Stimulated activated CD4-positive, alpha-beta T cell treated with anti-CD3 and anti-CD28 coated beads, Interleukin-1b, Interleukin-23, amount 100 ng/mL, for 48 hours (primary cell): ENCODE measurements at places on chromosomes 4 and X.

DNA sequence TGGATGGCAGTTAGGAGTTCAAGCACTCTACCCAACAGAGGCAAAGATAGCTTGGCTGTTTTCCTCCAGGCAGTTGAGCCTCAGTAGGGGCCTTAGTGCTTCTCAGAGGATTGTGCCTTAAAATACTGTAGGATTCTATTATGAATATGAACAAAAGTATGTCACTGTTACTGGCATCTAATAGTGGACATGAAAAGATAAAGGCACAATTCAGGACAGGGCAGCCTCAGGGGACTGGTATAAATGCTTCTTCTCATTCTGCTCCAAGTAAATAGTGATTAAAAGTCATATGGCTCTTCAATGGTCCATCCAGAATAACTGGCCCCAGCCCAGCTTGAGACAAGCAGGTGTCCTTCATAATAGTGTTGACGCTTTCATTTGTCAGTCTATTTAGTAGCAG lies 17.7 kb downstream of the COL4A6 start:
- DNase-seq, result no peak

- DNase-seq, result no peak
Measured at GRCh38 chr4:32163125-32163524, 1443.0 kb downstream of the PCDH7 start.

GRCh38 chr4:109020861-109021260 lies 258.0 kb upstream of the ETNPPL start:
- no peak for DNase-seq

GRCh38 chr4:94516067-94516466 lies 64.3 kb downstream of the PDLIM5 start:
- no peak for DNase-seq

GRCh38 chr4:189779281-189779980 lies 161.2 kb upstream of the FRG1 start:
- no peak for DNase-seq

DNA sequence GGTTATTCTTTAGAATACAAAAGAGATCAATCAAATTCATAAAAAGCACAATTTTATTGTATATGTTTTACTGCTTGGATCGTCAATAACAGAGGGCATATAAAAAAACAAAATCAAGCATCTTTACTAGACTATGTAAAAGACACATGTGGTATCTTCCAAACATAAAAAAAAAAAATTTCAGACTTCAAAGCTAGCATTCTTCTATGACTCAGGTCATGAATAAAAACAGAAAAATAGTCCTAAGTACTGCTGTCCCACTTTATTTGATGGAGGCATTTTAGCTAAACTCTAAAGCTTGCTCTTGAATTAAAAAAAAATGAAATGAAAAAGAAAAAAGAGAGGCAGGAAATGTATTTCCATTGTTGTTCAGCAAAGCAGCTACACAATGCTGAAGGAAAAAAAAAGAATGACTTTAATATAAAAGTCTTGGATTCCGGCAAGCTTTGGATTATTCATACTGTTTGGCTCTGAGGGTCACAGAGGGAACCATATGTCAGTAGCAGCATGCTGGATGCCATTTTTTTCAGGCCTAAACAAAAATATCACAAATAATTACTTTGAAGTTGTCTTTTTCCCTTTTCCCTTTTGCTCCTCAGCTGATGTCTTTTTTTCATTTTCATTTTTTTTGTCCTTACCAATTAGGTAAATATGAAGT lies 249.1 kb upstream of the DIAPH2 start:
- no peak for DNase-seq

DNA sequence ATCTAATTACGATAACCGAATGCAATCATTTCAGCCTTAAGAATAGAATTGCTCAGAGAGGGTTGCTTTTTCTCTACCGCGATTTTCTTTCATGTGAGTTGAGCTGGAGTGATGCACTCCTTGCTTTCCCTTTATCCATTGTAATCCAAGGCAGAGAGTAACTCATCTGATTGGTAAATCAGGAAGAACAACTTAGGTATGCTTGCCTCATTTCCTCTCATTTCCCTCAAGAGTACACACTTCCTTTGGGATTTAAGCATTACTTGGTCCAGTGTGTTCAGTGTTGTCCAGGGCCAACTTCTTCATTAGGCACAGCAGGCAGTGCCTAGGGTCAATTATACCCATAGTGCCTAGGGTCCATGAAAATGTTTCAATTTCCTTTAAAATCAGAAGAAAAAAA lies 15.7 kb upstream of the N4BP2 start:
- DNase-seq, result no peak

- no peak for DNase-seq
Measured at GRCh38 chr4:85556283-85556682, 81.3 kb downstream of the ARHGAP24 start.

DNA sequence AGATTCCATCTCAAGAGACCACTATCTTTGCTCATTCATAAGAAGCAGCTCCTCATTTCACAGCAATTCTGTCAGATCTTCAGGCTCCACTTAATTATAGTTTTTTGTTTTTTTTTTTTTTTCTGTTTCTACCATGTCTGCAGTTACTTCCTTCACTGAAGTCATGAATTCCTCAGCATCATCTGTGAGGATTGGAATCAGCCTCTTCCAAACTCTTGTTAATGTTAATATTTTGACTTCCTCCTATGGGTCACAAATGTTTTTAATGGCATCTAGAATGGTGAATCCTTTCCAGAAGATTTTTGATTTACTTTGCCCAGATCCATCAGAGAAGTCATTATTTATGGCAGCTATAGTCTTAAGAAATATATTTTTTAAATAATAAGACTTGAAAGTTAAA lies 53.1 kb downstream of the BMP2K start:
- no peak for DNase-seq

GRCh38 chr4:81827577-81828202 lies 356.0 kb upstream of the RASGEF1B start:
- DNase-seq, result peak; percentile 37

DNA sequence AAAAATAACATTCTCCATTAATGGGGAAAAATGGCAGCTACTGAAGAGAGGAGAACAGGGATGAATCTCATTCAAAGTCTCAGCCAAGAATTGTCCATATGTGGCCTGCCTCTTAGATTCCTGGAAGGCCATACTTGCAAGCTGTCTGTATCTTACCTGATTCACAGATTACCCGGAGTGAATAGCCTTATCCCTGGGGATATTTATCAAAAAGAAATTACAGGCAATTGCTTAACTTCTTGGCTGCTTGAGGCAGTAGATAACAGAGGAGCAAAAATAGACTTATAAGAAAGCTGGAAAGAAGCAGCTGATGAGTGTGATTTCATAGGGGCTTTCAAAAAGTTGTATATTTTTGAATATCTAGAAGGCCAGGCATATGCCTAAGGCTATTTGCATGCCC lies 68.8 kb upstream of the PPP1R2C start:
- no peak for DNase-seq

DNA sequence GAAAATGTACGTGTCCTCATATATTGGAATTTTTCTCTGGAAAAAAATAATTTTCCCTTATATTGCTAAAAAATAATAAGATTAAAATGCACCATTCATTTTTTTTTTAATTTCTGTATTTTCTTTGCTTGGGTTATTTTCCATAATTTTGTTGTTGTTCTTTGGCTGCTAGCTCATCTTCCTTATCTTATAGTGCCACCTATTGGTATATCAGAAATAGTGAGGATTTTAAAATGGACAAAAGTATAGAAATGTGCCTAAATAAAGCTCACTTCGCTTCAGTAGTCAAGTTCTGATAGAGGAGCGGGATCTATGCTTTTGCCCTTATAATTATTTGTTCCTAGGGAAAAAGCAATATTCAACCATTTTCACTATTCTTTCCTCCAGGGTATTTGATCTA lies 134.8 kb downstream of the NAP1L3 start:
- no peak for DNase-seq

DNA sequence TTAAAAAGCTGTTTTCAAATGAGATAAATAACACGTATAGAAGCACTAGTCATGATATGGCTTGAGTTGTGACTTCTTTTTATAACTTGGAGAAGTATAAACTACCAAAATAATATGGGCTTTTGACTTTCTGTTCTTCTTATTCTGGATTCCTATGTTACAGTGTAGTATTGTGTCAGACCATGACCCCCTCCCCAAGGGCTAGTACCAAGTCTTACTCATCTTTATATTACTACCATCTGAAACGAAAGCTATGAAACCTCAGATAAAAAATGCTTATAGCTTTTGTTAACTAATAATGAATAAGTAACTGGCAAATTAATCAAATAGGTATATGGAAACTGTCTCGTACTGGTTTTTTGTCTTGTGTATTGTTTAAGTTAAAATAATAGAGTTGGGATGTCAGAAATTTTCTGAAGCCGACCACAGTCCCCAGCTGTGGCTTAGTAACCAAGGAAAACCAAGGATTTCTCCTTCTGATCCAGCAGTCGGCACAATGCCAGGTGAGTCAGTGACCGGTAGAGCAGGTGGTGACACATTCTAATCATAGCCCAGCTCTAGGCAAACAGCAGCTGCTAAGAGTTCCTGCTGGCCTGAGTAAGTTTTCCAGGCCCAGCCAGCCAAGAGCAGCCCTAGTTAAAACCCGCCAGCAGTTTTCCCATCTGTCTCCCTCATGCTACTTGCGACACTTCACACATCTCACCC lies 163.3 kb upstream of the PRDX4 start:
- DNase-seq, result no peak

- DNase-seq, result no peak
Measured at GRCh38 chrX:30876367-30876766, 12.7 kb downstream of the TAB3 start.

GRCh38 chr4:148448141-148448540 lies 5.9 kb upstream of the NR3C2 start:
- DNase-seq, result no peak

- DNase-seq, result no peak
Measured at GRCh38 chrX:936979-937769, 275.3 kb downstream of the CRLF2 start.

- no peak for DNase-seq
Measured at GRCh38 chrX:139091066-139091465, 379.5 kb upstream of the FGF13 start.

GRCh38 chr4:89411539-89412309 lies 104.1 kb upstream of the GPRIN3 start:
- DNase-seq, result no peak

DNA sequence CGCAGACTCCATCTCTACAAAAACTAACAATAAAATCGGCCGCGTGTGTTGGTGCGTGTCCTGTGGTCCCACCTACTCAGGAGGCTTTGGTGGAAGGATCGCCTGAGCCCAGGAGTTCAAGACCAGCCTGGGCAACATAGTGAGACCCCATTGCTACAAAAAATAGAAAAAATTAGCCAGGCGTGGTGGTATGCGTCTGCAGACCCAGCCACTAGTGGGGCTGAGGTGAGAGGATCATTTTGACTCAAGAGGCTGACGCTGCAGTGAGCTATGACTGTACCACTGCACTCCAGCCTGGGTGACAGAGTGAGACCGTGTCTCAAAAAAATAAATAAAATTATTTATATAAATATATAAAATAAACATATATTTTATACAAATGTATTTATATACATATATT lies 22.3 kb downstream of the ASMTL start:
- DNase-seq, result no peak

DNA sequence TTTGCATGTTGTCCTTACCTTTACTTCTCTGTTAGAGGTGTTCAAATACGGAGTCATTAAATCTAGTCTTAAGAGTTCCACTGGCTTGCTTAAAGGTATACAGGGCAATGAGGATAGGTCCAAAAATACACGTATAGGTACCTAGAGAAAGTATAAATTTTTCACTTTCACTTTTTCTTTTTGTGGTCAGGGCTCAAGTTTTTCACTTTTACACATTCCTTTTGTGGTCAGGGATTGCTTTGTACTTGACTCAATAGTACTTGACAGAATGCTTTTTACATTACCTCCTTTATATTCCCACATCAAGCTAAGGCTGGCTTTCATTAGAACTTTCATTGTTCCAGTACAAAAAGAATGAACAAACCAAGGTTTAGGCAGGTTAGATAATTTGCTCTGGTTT lies 21.7 kb downstream of the TMEM184C start:
- DNase-seq, result no peak

DNA sequence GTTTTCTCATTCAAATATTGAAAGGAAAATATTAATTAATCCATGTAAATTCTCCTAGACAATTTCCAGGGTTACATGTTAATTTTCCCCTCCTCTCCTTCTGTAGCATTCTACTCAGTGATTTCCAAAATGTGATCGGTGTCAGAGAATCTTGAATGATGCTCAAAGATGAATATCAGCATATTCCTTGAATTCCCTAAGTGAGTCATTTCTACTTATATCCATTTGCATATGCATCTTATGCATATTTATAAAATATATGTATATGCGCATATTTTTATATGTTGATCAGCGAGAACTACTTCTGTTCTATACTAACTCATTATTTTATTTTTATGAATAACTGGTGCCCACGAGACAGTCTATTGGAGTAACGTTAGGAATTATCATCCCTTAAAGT lies 33.9 kb upstream of the GALNTL6 start:
- no peak for DNase-seq

- DNase-seq, result no peak
Measured at GRCh38 chr4:11021333-11021732, 336.8 kb upstream of the CLNK start.

DNA sequence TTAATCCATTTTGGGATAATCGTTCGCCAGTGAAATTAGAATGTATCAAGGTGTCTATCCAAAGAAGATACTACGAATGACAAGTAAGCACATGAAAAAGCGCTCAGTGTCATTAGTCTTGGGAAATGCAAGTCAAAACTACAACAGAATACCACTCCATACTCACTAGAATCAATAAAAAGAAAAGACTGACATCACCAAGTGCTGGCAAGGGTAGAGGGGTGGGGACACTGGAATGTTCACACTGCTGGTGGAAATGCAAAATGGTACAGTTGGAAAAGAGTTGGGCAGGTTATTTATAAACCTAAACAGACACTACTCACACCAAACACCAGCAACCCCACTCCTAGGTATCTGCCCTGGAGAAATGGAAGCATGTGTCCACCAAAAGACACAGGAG lies 11.2 kb downstream of the WDR1 start:
- DNase-seq, result no peak
